ENCODE measurements at places on chromosomes 2 and 18.

DNA sequence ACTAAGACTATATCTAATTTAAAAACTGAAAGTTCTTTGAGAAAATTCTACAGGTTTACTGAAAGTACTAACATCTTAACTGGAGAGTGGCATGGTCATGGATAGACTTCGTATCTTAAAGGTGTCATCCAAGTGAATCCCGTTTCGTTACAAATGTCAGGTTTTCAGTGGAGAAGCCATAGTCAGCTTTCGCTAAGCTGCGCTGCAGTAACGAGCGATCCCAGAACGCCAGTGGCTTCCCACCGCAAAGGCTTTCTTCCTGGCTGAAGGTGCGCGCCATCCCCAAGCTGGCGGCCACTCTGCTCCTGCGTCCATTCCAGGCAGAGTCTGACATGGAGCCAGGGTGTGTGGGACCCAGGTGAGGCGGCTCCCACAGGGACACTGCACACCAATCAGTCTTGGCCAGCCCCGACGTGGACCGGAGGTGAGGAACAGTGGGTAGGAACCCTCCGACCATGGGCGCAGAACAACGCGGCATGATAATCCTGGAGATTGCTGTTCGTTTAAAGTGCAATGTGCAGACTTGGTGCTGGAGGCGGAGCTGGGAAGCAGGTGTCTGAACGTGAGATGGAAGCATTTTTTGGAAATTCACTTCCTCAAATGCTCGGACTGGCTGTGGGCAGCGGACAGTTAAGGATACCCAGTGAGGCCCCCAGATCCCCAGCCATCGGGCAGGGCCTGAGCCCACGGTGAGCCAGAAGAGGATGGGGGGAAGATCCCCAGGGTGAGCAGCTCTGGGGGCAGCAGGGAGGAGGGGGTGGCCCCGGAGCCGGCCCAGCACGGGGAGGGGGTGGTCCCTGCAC, 27.8 kb upstream of the KCNG2 start:
- no peak for DNase-seq

GRCh38 chr2:30233271-30234009, 2.1 kb downstream of the LBH start:
- peak; percentile 7 for DNase-seq

- DNase-seq: no peak
These were observed 110.7 kb downstream of the XRCC5 start for GRCh38 chr2:216219861-216220260.

DNA sequence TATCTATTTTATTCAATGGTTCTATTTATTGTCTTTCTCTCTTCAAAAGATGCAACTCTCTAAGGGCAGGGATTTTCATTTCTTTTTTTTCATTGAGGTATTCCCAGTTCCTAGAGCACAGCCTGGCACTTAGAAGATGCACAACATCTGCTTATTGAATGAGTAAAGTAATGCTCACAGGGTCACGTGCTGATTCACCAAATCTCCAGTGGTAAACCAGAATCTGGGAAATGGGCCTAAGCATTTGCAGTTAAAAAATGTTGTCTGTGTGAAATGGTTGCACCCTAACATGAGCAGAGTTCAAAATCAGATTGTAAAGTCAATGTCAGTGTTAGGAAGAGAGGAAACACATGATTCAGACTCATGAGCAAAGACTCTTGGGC, 15.8 kb downstream of the SLC8A1 start:
- DNase-seq: no peak

- no peak for DNase-seq
These were observed 372.7 kb downstream of the ZNF521 start for GRCh38 chr18:24979235-24979634.

- no peak for DNase-seq
These were observed 401.6 kb downstream of the METTL4 start for GRCh38 chr18:2169656-2170055.

DNA sequence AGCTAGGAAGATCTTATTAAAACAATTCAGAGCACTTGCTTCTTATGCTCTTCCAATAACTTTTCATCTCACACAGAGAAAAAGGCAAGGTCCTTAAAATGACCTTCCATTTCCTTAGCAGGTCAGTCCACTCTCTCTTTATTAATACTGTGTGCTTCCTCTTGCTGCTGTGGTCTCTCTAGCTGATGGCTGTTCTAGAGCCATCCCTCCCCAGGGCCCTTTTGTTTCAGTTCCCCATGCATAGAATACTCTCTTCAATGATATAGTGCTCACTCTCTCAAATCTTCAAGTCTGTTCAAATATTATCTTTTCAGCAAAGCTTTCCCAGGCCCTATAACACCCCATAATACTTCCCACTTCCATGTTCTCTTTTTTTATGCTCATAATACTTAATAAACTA, 469.3 kb downstream of the METTL4 start:
- DNase-seq: no peak

DNA sequence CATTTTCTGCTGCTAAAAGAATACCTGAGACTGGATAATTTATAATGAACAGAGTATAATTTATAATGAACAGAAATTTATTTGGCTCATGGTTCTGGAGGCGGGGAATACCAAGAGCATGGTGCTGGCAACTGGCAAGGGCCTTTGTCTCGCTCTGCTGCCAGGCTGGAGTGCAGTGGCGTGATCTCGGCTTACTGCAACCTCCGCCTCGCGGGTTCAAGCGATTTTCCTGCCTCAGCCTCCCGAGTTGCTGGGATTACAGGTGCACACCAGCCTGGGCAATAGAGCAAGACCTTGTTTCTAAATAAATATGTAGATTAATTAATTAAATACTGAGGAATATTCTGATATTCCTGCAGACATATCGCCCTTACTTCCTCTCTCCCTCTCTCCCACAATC, 1610.8 kb downstream of the SUCLG1 start:
- no peak for DNase-seq

DNA sequence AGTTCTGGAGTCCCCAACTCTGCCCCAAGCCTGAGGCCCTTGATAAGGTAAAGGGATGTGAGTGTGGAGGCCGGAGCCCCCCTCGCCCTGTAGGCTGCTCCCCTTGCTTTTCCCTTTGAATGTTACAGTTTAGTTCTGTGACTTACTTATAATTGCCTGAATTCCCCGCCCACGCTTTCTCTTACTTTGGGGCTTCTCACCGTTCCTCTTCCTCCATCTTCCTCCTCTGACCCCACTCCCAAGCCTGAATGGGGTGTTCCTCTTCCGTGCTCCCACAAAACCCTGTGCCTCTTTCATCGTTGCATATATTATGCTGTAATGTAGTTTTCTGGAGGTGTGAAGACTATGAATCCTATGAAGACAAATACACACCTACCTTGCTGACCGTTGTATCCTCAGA, 15.0 kb upstream of the IL1RN start:
- no peak for DNase-seq

DNA sequence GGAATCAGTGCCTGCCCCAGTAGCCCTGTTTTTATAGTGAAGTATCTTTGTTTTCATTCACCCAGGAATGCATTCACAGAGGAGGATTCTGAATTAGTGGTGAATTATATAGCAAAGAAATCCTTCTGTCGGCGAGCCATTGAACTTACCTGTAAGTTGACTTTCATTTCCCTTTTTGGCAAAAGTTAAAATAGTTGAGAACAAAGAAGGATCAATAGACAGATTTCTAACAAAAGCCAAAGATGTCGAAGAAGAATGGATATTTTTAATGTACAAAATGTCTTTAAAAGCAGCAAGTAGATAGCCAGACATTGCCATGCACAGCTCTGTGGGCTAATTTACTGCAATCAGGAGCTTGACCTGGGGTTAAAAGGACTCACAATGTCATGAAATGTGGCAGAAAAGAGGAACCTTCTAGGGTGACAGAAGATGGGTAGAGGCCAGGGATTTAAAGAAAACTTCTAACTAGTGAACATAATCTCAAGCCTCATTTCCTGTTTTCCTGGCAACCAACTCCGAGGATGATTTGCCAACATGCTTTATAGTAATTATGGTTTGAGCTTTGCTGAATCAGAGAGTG, 53.8 kb upstream of the TMEM87B start:
- DNase-seq: no peak

DNA sequence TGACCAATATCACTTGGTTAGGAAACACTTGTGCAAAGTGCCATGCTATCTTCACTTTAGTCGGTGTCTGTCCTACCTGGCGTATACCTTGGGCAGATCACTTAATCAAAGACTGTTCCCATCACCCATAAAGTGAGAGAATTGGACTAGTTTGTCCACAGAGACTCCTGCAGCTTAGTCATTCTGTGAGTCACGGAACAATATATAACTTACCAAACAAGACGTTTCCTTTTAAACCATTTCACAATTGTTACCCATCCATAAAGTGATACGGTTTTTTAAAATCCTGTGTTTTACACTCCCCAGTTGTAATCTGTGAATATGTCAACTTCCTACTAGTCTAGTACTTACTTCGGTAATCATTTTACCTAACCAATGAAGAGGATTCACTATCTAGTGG, 499.3 kb upstream of the SMIM21 start:
- no peak for DNase-seq

DNA sequence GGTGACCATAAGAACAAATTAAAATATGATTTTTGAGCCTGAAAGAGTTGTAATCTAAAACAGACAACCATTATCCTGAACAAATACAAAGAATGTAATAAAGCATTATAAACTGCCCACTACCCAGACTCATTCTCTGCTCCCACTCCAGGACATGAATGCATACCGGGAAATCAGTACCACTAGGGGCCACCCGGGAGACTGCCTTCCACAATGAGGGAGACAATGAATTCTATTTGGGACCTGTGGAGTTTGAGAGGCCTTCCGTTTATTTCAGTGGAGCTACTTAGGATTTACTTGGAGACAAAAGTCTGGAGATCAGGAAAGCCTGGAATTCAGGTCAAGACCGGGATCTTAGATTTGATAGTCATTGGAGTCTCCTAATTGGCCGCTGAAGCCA, 50.0 kb downstream of the NAB1 start:
- DNase-seq: no peak

GRCh38 chr2:239905884-239906654, 119.1 kb downstream of the NDUFA10 start:
- no peak for DNase-seq

DNA sequence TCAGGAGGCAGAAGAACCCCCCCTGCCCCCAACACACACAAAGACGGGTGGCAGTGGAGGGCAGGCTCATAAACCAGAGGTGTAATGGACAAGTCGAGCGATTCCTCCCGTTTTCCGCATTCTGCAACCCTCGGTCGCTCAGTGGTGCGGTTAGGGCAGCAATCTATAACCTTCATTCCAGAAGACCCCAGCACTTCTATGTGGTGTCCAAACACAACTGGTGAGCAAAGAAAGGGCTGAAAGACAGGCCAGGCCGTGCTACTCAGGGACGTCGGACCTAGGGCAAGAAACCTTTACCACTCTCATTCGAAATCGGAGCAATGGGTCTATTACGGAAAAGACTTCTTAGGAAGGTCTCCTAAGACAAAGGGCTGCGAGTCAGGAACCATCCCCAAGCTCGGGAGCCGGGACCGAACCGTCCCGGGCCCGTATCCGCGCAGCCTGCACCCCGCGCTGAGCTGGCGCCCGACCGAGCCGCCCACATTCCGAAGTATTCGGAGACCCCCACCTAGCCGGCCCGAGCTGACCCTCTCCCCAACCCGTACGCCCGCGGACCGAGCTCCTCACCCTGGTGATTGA, 568 bp downstream of the ARL5A start:
- peak; percentile 35 for DNase-seq

DNA sequence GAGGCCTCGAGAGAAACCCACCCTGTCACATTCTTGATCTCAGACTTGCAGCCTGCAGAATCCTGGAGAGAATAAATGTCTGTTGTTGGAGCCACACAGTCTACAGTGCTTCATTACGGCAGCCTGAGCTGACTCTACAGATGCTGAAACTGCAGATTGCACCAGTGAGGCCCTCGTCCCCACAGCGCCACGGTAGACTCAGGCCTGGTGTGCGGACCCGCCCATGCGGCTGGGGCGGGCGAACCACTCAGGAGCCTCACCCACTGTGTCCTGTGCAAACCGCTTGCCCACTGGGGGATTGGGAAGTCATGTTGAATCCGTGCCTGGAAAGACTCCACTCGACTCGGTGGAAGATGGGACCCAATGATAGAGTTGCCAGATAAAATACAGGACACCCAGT, 125.2 kb upstream of the COPS8 start:
- DNase-seq: no peak

- no peak for DNase-seq
These were observed 32.7 kb downstream of the COX7A2L start for GRCh38 chr2:42328148-42328833.

DNA sequence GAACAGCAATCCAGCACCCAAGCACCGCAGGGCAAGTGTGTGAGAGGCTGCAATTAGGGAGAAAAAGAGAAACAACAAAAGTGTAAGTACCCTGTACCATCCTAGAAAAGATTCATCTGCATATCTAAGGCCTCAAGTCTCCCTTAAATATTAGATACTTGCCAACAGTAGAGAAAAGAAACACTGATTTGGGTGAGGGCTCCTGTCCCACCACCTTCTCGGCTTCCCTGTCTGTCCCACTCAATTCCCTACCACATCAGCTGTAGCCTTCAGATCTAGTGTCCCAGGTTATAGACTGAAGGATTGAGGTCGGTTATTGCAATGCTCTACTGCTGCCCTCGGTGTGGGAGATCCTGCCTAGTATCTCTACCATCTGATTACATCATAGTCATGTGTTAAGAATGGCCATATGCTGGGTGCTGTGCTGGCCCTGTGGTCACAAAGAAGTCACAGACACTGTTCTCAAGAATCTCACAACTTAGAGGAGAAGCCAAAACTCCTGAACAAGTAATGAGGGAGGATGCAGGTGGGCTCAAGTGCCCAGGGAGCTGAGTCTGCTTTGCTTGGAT, 2.5 kb downstream of the RAX start:
- DNase-seq: no peak

DNA sequence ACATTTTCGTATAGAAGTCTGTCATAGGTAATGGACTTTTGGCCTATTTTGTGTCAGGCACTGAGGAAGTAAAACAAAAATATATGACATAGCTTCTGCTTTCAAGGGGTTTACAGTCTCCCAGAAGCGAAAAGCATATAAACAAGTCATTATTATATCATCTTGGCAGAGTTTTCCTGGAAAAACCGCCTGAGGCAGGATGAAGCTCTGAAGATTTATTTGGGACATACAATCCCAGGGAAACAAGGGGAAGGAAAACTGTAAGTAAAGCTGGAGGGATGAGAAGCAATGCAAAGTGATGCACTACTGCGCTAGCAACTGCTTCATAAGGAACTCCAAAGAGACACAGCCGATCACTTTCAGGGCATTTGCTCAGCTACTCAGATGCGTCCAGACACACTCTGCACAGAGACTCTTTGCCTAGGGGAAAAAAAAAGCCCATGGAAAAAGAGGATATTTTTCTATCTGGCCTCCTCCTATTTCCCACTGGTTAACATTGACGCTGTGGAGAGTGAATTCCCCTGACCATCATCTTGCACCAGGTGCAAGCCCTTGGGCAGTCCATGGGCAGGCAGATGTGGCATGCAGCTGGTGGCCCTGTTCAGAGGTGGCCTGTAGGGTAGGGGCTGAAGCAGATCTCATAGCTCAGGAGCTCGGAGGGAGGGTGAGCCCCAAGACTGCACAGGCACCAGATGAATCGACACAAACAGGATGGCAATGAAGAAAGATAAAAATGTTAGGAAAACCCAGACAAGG, 158.1 kb downstream of the METTL4 start:
- DNase-seq: no peak

All from activated CD4-positive, alpha-beta T cell treated with anti-CD3 and anti-CD28 coated beads, Interleukin-2, amount 50 U/mL, for 48 hours (primary cell).